ENCODE measurements at places on chromosomes 7 and 10. TPM values are rescaled to one million over a fixed set of nuclear protein-coding genes. Genes with fewer than 3 reads are reported as not detected.
A peak's percentile ranks its signal among the peaks of the same experiment; 100 is the strongest.

TTYH3 gene
- total RNA-seq = 22.6 TPM

ZCCHC24 gene
- total RNA-seq = 0.52 TPM

NEUROG3 gene
- total RNA-seq = not detected

ATOH7 gene
- not detected for total RNA-seq

- no peak for DNase-seq
These were observed 616.1 kb downstream of the LRMDA start for GRCh38 chr10:76047521-76047920.

- DNase-seq = peak; percentile 80
These were observed 25.6 kb downstream of the IRF5 start for GRCh38 chr7:128963327-128963757.

- no peak for DNase-seq
These were observed 233.3 kb downstream of the LRRN3 start for GRCh38 chr7:111324228-111324627.

GRCh38 chr10:33392706-33393105 is 58.2 kb upstream of the NRP1 start:
- no peak for DNase-seq

GRCh38 chr10:106254071-106254470 is 910.4 kb downstream of the SORCS1 start:
- DNase-seq = no peak

- no peak for DNase-seq
These were observed 67.8 kb downstream of the ZNF248 start for GRCh38 chr10:37789590-37789989.

Measured in activated naive CD4-positive, alpha-beta T cell treated with anti-CD3 and anti-CD28 coated beads for 36 hours (primary cell).